Activated T-cell treated with anti-CD3 and anti-CD28 coated beads, Interleukin-2, amount 50 U/mL, for 72 hours (primary cell): ENCODE measurements at places on chromosomes 5 and 9.
A peak's percentile ranks its signal among the peaks of the same experiment; 100 is the strongest.

DNA sequence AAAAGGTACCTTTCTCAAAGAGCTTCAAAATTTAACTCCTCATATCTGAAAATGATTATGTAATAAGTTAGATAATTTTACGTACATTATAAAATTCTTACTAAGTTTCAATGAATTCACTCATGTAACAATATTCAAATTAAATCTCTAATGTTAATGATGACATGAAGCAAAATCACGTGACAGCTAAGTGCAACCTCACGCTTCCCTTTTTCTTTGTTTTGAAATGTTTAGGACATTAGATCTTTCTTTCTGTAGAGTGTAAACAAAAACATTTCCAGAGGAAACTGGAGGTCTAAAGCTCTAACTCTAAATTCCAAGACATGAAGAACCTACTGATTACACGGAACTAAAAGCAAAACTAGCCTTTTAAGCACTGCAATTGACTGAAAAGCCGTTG lies 227.3 kb upstream of the TBCA start:
- no peak for DNase-seq

- DNase-seq: no peak
Observed at GRCh38 chr5:180343110-180343830, 9.9 kb downstream of the GFPT2 start.

- DNase-seq: no peak
Observed at GRCh38 chr9:137708590-137709284, 89.9 kb downstream of the EHMT1 start.

DNA sequence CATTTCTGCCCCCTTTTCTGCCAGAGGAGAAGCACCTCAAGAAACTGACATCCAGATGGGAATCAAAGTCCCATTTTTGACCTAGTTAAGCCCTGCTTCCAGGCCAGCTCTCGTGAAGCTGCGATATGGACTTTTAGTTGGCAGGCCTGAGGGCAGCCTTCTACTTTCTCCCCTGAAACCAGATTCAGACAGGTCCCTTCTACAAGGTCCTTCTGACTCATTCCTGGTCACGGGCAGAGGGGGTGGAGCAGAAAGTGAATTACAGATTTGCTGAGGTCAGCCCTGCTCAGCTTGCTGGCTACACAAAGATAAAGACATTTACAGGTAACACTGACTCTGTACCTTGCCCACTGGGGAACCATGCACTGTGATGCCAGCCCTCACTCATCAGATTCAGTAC lies 52.8 kb upstream of the TUT7 start:
- peak; percentile 49 for DNase-seq

- DNase-seq: no peak
Observed at GRCh38 chr5:29516224-29516623, 1677.3 kb upstream of the CDH6 start.

- peak; percentile 33 for DNase-seq
Observed at GRCh38 chr5:141343242-141343952, at the start of gene PCDHGA3. Gene PCDHGA3, plus strand, starts transcription at chr5:141343829. Its CDS starts 205 bp downstream, at chr5:141344034.

DNA sequence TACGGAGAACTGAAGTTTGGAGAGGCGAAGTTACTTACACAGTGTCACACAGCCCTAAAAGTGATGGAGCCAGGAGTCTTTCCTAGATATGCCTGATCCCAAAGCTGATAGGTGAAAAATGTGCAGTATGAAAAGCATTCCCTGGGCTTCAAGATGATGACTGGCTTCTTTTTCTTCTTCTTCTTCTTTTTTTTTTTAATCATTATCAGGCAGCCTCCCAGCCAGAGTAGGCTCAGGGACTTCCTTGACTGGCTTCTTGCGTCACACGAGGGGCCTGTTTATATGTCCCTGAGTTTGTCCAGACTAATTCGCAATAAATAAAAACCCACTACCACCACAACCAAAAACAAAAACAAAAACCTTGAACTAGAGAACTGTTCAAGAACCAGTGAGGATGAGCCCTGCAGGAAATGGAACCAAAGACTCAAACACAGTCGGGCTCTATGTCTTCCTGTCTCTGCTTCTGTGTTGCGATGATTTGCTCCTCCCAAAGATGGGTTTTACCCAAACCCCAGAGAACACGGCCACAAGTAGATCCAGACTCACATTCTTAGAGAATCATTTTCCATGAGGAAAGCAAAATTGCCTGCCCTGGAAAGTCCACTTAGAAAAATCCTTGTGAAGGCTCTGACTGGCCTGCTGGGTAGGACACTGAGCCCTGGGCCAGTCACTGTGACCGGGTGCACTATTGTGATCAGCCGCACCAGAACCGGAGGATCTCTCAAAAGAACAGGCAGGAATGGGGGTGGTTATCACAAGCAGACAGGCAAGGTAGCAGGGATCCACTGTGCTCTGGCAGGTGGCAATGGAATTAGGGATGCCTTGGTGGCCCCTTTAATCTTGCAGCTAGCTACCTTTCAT lies 38.0 kb upstream of the ADAM19 start:
- no peak for DNase-seq

DNA sequence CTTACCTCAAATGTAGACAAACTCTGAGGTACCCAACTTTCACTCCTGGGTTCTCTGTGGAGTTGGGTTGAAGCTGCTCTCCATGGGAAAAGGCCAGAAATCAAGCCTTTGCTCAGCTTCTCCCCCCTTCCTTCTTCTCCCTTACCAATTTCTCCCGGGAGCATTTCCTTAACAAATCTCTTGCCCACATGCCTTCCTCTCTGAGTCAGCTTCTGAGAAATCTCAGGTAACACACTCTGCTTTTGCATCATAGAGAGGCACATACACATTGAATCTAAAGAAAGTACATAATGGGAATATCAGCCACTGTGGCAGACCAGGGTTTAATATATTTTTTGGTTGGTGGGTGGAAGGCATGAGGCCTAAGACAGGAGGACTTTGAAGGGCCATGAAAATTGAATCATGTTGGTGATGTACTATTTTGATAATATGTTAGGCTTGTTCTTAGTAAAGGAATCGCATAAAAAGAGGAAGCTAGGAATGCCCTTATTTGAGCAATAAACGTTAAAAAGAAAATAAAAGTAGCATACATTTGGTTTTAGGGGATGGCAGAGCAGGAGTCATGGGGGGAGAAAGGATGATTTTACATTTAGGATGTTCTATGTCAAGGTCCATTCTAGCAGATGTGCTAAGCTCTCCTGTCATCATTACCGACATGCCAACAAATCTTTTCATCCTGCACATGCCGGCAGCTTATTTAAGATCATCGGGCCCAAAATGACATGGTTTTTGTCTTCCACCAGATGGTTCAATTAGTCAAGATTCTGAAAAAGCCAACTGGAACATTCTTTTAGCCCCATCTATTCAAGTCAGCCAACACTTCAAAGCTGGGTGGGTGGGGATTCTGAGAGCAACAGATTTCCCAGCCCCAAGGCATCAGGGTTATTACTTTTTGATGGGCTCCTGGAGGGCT lies 199.5 kb upstream of the CLINT1 start:
- DNase-seq: no peak

DNA sequence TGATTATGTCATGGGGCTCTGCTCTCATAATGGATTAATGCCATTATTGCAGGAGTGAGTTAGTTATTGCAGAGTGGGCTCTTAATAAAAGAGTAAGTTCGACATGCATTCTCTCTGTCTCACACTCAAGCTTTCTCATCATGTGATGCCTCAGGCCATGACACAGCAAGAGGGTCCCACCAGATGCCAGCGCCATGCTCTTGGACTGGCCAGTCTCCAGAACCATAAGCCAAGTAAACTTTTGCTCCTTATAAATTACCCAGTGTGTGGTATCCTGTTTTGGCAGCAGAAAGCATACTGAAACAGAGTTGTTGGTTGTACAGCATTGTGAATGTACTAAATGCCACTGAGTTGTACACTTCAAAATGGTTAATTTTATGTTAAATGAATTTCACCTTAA lies 138.1 kb downstream of the MYO10 start:
- no peak for DNase-seq

DNA sequence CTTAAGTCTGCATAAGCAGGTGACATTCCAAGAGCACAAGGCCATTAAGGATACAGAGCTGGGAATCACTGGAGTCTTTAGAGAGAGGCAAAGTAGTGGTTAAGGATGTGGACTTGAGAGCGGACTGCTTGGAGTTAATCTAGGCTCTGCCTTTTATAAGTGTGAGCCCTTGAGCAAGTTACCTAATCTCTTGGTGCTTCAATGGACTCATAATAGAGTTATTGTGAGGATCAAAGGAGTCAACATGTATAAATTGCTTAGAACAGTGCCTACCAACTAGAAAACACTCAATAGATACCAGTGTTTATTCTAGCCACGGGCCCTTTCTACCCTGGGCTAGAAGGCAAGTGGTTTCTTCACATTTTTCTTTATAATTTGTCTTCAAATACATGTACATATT lies 819.4 kb downstream of the NR2F1-AS1 start:
- no peak for DNase-seq

GRCh38 chr5:45601424-45601823 lies 94.8 kb downstream of the HCN1 start:
- no peak for DNase-seq

DNA sequence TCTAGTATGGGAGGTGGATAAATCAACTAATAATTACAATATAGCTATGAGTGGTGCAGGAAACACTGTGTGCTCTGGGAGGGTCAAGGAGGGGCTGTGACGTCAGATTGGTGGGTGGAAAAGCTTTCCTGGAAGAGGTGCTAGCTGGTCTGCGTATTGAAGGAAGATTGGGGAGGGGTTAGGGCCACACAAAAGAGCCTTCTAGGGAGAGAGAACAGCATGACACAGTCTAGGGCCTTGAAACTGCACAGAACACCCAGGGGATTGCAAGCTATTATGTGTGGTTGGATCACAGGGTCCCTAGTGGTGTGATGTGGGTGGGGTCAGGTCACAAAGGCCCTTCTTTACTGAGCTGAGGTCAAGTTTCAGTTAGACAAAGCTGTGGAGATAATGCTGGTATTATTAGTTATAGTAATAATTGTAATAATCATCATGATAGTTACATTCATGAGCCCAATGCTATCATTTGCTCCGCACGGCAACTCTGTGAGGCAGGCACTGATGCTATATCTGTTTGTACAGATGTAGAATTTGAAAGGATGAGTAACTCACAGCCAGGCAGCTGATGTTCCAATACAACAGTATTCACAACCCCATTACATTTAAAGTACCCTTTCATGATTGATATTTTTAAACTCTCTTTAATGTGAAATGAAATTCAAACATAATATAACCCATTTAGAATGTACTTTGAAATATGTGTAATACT lies 197.4 kb upstream of the IL12B start:
- no peak for DNase-seq

GRCh38 chr5:179558932-179559283 lies 8.6 kb downstream of the RUFY1 start:
- DNase-seq: no peak

DNA sequence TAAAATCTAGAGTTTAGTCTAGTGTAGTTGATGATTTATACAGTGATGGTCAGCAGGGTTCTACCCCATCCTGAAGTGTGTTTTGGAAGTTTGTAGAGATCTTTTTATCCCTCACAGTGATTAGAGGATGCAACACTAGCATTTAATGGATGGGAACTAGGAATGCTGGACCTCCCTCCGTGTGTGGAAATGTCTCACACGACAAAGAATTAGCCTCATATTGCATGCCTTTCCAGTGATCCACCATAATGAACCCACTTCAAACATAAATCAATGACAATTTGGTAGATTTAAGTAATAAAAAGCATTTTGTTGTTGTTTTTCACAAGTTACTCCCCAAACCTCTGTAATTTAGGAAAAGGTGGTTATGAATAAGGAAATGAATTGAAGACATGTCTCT lies 82.5 kb upstream of the LMNB1 start:
- DNase-seq: no peak

DNA sequence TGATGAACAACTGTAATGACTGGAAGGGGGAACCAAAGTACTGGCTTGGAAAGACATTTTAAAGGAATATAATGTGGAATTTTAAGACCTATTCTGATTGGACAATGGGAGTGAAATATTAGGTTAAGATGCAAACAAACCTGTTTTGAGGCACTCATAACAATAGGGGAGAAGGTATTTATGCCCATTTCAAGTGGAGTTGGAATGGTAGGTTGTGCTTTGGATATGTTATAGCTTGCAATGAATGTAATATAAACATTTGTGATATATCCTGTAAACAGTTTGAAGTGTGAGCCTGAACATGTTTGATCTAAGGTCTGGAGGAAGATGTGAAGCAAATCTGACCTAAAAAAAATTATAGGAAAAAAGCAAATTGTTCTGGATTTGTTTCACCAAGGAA lies 129.6 kb upstream of the GRHPR start:
- DNase-seq: no peak

GRCh38 chr9:3760031-3760430 lies 234.2 kb upstream of the RFX3 start:
- DNase-seq: no peak

GRCh38 chr9:15191378-15191777 lies 115.6 kb downstream of the TTC39B start:
- peak; percentile 17 for DNase-seq

DNA sequence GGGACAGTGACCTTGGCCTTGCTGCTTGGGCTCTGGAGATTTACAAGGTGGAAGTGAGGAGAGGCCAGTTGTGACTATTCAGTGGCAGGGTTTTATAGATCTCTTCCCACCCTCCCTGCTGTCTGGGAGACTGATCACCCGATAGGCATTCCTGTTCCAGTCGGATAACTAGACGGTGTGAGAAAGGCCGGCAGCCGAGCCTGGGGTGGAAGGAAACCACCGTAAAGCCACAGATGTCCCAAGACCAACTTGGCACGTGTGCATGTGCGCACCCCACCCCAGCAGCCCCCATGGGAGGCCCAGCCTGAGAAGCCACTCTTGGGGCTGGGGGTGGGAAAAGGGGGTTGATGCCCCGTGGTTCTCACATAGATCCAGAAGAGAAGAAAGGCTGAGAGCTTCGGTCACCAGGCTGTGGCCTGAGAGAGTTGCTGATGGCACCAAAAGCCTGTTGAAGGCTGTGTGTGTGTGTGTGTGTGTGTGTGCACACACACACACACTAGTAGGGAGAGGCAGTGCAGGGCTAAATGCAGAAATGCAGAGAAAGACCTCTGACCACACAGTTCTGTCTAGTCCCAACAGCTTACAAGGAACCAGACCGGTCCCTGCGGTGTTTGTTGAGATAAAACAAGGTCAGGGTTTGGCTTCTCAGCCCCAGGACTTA lies 225.8 kb downstream of the FANCC start:
- DNase-seq: no peak

GRCh38 chr5:6508931-6509330 lies 60.3 kb downstream of the UBE2QL1 start:
- no peak for DNase-seq

GRCh38 chr5:101605700-101606099 lies 690.4 kb downstream of the SLCO4C1 start:
- no peak for DNase-seq
